Activated CD4-positive, alpha-beta T cell treated with anti-CD3 and anti-CD28 coated beads for 1 hour (primary cell): ENCODE measurements at places on chromosomes 16 and 17.

DNA sequence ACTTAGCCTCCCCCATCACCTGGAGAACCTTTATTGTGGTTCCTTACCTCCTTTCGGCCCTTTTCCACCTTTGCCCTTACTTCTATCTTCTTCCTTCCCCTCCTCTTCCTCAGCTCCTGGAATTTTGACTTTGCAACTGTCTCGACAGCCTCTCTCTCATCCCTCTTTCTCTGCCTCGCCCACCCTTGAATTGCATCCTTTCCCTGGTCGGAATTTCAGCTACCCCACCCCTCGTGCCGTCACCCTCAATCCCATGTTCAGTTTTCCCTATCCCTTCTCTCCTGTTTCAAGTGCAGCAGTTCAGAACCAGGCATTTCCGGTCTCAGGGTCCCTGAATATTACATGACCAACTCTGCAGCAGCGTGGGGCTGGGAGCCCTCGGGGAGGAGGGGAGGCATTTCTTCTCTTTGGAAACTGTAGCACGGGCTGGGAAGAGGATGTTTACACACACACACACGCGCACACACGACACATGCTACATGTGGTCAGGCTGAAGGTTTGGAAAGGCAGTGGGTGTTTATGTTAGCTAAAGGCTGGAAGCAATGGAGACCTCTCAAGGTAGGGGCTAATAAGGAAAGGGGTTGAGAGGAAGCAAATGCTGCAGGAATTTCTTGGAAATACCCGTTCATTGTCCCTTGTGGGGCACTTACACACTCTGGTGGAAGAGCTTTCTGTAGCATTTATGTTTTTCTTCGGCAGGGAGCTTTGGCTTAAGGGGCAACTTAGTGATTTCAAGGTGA, 971 bp downstream of the MINK1 start:
- DNase-seq = no peak

DNA sequence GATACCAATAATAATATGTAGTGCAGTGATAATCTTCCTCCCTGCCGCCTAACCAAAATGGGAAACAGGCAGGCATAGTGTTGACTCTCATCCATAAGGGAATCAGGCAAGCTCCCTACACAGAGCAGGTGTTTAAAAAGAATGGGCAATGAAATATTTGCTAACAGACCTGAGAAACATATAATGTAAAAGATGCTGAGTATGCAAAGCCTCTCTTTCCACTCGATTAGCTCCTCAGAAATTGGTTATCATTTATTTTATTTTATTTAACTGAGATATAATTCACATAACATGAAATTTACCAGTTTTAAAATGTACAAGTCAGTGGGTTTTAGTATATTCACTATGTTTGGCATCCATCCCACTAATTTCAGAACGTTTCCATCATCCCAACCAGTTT, 317.7 kb upstream of the TBX2 start:
- no peak for DNase-seq

- no peak for DNase-seq
These were observed 6.3 kb downstream of the TBX2 start for GRCh38 chr17:61405686-61406536.

DNA sequence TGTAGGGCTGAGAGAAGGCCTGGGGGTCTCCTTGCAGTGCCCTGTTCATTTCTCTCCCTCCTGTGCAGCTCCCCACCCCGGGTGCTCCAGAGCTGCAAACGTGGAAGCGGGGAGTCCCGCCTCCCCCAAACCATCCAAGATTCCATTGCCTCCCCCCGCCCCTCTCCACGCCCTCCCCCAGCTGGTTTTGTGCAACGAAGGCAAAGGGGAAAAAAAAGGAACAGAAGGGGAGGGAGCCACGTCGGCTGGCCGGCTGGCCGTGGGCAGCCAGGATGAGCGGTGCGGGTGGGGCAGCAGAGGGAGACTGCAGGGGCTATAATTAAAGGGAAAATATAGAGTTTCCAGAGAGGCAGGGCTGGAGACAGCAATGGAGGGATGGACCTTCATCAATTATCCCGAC, 1.7 kb upstream of the COL1A1 start:
- no peak for DNase-seq

- no peak for DNase-seq
These were observed 53.5 kb upstream of the AKTIP start for GRCh38 chr16:53556521-53556920.

DNA sequence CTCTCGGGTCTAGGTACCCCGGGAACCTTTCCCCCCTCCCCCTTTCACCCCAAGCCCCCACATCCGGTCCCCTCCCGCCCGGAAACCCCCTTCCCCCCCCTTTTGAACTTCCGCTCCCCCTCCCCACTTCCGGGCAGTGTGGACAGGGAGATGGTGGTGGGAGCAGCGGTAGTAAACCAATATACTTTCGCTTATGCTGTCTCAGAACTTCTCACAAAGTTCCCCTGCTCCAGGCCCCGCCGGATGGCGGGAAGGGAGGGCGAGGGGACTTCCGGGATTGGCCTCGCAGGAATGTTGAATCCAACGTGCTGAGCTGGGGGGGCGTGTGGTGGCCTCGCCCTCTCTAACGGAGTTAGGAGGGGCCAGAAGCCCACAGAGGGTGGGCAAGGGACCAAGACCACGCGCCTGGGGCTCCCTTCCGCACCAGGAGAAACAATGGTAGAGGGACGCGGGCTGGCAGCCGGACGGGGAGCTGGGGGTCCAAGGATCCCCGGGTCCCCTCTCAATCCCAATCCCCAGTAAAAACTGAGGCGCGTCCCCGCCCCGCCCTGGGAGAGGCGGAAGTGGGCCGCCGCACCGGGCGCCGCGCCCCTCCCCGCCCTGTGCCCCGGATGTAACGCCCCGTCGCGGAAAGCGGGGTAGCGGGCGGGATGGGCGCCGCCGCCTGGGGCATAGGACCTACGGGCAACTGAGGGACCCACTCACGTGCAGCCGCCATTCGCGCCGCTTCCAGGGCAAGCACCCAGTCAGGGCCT, 742 bp downstream of the PFN1 start:
- DNase-seq = peak; percentile 54

DNA sequence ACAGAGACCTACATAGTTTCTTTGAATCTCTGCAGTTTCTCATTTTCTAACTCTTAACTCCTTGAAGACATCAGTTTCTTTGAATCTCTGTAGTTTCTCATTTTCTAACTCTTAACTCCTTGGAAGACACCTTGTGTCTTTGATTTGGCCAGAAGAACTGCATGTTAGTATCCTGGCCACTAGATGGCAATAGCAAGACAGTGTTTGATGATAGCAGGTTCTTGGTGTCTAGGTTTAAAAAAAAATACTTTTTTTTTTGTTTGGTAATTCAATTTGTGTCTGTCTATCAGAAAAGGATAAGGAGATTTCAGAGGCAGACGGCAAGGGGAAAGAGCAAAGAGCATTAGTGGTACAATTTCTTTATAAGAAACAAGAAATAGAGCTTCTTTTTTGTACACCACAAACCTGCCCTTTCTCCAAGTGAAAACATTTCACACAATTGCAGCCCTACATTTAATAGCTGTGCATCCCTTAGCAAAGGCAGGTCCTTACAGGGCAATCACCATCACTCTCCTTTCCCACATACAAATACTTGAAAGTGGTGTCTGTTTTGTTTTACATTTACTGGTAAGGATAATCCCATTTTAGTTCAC, 1324.9 kb upstream of the CDH8 start:
- DNase-seq = no peak

DNA sequence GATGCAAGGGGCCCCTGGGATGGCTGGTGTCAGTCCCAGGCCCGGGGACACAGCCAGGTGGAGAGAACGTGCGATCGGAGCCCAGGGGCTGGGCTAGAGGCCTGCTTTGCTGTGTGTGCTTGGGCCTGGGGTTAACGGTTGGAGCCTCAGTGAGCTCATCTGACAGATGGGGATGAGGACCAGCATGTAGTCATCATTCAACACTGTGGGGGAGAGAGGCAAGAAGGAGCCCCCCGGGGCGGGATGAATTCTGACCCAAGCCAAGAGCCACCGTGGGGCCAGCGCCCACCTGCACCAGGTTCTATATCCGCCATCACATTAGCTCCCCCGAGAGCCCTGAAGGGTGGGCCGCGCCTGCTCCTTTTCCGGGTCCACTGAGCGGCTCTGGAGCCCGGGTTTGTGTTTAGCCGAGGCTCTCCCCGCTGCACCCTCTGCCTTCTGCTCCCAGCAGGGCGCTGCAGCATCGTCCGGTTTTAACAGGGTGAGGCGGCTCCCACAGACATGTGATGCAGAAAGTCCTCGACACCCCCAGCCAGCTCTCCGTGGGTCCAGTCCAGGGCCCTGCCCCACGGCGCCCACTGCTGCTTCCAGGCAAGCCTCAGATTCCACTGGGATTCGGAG, 365.7 kb downstream of the SEC14L1 start:
- DNase-seq = no peak

DNA sequence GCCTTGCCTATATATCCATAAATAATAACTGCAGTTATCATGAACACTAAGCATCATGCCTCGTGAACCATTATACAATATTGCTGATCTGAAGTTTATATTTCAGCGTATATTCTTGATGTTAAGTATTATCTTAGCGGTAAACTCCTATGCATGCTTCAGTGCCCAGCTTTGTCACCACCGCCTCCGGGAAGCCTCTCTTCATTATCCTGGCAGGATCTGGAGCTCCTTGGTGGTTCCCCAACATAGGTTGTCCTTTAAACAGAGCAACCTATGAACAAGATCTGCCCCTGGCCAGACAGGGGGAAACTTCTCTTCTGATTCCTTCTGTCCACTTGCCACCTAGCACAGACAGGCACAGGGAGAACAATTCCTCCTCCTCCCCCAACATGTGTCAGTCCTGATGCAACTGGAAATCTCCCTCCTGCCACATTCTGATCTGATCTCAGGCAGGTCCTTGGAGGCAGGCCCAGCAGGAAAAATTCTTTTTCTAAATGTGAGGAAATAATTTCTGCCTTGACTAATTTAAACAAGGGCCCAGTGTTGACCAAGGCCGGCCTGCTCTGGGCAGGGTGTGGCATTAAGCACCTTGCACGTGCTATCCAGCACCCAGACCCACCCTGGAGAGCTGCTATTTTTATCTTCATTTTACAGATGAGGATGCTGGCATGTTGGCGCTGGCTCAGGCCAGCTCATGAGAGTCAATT, 22.4 kb downstream of the SPNS2 start:
- no peak for DNase-seq

- no peak for DNase-seq
These were observed 7.9 kb downstream of the MAPK8IP3 start for GRCh38 chr16:1713933-1714332.

- no peak for DNase-seq
These were observed 63.0 kb downstream of the SMG6 start for GRCh38 chr17:2240541-2240940.

DNA sequence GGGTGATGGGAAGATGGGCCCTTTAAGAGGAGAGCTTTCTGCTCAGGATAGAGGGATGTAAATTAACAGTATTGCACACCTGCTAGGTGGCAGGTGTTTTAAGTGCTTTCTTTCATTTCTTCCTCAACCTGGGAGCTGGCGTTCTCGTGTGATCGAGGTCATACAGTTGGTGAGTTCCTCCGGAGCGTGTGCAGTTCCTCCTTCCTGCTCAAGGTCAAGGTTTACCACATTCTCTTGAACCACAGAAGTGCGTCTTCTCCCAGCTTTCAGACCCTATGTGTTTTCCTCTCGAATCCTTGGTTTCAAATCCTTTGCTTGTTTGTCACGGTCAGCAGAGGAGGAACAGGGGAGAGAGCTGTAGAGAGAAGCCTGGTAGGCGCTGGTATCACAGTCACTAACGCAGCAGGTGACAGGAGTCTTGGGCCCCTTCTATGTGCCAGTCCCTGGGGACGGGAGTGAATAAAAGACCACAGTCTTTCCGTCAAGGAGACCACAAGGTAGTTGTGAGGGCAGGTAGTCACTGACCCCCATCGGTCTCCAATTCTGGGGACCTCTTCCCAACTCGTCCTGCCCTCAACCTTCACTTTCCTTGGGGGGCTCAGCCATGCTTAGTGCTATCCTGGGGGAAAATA, 791 bp downstream of the DNAI2 start:
- DNase-seq = no peak

DNA sequence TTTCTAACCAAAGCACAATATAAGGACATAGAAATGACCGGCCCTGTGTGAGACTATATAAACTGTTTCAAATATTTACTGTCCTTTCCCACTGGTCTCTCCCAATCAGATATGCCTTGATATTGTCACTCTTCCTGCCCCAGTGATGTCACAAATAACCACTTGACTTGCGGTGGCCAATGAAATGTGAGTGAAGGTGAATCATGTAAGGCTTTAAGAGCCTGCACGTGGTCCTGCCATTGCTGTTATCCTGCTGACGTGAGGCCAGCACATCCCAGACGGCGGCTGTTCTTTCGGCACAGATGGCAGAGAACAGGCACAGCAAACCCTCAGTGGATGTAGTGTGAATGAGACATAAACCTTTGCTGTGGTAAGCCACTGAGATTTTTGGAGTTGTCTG, 5.4 kb upstream of the KLHL11 start:
- no peak for DNase-seq

DNA sequence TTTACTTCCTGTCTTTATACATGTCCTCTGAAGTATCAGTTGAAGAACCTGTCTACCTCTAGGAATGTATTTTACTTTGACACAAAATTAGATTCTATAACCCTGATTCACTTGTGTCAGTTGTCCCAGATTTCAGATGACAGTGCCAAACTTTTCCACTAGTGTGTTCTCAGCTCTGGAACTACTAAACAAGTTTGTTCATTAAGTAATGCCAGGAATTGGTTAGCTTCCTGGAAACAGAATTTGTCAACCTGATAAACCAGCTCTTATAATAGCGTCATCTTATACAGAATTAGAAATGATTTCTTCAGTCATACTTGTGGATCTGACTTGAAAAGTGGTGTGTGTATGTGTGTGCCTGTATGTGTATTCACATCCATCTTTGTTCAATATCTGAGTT, 7.4 kb downstream of the MAP3K3 start:
- DNase-seq = no peak

DNA sequence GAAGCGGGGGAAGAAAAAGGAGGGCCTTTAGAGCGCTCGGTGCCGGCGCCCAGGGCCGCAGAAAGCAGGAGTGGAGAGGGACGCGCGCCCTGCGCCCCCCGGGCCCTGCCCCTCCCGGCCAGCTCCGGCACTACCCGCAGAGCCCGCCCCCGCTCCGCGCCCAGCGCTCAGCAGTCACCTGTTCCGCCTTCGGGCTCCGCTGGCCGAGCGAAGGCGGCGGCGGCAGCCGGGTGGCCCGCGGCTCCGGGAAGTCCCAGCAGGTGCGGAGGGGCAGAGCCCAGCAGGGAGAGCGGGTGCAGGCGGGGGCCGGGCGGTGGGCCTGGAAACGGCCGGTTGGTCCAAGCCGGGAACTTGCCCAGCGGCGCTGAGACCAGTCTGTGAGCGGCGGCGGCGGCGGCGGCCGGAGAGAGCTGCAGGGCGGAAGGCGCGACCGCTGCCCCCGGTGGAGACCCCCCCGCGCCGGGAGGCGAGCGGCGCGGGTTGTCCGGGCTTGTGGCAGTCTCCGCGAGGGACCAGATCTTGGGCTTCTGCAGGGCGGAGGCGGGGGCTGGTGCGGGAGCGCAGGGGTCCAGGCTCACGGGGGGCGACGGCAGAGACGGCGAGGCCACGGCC, 2.2 kb downstream of the IRX3 start:
- no peak for DNase-seq

GRCh38 chr16:88691924-88692560, 5.7 kb upstream of the SNAI3 start:
- no peak for DNase-seq

- no peak for DNase-seq
These were observed 18.9 kb downstream of the RPRML start for GRCh38 chr17:46960152-46960551.

- DNase-seq = no peak
These were observed 136.0 kb downstream of the ANKFN1 start for GRCh38 chr17:56289321-56289720.
